Right forelimb (tissue), 1 donor: ENCODE measurements at places on chromosomes 5 and 9.

GRCh38 chr5:27062451-27062850 is 24.1 kb upstream of the CDH9 start:
- no peak for DNase-seq

GRCh38 chr5:16807547-16807864 is 128.6 kb downstream of the MYO10 start:
- no peak for DNase-seq

- no peak for DNase-seq
Observed at GRCh38 chr5:10731913-10732312, 29.1 kb downstream of the DAP start.

DNA sequence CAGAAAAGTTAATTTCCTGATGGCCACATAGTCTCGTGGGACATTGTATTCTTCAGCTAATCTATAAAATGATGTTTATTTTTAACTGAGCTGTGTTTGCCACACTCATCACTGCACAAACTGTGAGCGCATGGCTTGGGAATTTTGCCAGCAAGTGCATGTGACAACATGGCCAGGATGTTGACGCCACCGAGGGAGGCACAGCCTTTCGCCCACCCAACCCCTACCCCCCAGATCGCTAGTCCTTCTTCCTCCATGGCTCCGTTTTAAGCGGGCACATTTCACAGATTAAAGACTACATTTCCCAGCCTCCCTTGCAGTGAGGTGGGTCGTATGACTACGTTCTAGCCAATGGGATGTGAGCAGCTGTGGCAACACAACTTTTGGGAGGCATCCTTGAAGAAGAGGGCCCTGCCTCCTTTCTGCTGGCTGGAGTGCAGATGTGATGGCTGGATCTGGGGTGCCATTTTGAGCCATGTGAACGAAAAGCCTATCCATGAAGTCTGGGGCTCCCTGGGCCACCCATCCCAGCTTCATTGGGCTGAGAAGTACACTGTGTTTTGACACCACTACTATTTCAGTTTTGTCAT is 7.9 kb downstream of the NRARP start:
- no peak for DNase-seq

DNA sequence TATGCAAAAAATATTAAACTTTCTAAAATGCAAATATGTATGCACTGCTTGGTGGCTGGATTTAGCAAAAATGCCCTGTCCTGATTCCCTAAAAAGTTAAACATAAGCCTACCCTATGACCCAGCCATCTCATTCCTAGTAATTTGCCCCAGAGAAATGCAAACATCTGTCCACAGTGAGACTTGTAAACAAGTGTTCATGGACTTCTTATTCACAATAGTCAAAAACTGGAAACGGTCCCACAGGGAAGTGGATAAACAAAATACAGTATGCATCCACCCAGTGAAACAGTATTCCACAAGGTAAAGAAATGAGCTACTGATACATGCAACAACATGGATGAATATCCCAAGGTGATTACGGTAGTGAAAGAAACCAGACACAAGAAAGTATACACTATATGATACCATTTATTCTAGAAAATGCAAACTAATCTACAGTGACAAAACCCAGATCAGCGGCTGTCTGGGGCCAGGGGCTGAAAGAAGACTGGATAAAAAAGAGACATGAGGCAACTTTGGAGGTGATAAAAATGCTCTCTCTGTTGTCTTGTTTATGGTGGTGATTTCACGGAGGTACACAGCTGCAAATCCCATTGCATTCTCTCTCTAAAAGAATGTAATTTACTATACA is 277.3 kb downstream of the GLIS3 start:
- DNase-seq = no peak

- DNase-seq = no peak
Observed at GRCh38 chr9:123300554-123300953, 32.2 kb upstream of the STRBP start.

GRCh38 chr5:55894135-55894534 is 43.0 kb downstream of the IL31RA start:
- DNase-seq = no peak

DNA sequence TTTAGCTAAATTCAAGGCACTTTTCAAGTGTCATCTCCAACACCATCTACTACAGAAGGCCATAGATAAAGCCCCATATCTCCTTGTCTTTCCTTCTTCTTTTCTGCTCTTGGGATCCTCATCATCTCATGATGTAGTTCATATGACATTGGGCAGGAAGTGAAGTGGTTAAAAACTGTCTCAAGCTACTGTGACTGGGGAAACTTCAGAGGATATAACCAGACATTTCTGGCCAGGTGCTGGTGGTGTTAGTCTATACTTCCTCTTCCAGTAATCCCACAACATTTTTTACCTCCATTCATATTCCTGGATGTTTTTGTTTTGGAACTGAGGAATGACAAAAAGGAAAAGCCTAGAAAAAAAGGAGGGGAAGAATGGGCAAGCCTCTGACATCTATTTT is 188.7 kb downstream of the LURAP1L start:
- DNase-seq = no peak

- DNase-seq = no peak
Observed at GRCh38 chr5:151735646-151736045, 22.8 kb downstream of the ATOX1 start.

- no peak for DNase-seq
Observed at GRCh38 chr5:120599576-120599975, 135.5 kb downstream of the PRR16 start.

- DNase-seq = no peak
Observed at GRCh38 chr5:110884005-110884404, 145.2 kb downstream of the SLC25A46 start.

DNA sequence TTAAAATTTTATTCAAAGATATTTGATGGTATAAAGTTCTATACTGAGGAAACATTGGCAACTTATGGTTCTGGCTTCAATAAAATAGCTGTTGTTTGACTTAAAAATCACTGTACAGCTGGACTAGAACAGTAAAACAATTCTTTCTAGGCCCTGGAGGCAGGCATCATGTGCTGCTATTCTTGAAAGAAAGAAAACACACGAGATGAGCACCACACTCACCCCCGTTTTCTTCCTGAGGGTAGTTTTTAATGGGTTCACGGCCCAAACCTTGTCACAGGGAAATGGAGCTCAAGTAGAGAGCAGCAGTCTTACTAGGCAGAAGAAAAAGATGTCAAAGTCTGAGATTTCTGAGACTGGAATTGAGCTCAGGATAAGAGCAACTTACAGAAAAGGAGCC is 68.0 kb downstream of the FSTL4 start:
- DNase-seq = no peak

DNA sequence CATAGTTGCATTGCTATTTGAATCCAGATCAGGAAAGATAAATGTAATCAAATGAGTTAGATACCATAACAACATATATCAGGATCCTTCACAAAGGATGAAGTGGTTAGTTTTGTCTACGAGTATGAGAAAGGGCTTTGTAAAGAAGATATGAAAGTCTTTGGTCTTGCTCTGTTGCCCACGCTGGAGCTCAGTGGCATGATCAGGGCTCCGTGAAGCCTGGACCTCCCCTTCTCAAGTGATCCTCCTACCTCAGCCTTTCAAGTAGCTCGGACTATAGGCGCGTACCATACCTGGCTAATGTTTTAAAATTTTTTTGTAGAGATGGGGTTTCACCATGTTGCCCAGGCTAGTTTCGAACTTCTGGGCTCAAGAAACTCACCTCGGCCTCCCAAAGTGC is 1.8 kb downstream of the SMC5 start:
- no peak for DNase-seq

DNA sequence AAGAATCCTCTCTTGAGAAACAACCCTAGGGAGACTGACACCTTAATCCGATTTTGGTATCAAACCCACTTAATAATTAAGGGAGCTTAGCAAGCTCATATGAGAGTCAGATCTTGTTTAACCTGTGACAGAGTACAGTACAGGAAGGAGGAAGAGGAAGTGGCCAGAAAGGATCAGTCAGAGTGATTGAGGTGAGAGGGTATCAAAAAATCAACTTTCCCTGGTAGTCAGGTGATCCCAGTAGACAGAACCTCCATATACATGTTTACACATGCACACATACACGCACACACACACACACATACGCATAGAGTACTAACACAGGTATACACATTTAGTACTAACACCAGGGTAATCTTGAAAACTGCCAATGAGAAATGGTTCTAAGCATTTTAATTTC is 56.8 kb downstream of the GLIS3 start:
- no peak for DNase-seq

- DNase-seq = no peak
Observed at GRCh38 chr5:41695920-41696582, 174.2 kb downstream of the OXCT1 start.

- DNase-seq = no peak
Observed at GRCh38 chr9:83511051-83511450, 27.1 kb downstream of the FRMD3 start.

DNA sequence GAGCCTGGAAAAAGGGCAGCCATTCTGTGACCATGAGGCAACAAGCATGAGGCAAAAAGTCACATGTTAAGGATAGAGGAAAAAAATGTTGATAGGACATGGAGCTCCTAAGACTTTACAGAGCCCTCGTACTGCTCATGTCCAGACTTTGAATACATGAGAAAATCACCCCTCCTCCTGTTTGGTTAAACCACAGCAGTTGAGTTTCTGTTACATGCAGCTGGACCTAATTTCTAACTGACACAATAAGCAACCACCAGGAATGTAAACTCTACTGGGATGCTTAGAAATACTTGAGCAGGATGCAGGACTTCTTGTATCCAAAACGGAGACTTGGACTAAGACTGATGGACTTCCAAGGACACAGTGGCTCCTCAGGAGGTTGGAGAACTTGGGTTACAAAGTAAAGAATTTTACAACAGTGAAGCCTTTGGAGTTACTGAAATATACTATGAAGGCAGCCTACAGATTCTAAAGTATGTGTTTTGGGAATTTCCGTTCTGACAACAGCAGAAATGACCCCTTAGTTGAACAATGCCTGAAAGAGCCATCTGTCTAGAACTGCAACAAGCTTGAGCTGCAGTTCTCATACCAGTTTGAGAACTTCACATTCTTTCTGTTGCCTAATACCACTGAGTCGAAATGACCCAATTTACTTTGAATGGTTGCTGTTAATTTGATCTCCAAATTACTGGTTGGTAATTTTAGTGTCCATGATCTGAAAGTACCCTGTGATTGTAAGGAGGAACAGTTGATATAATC is 268.9 kb downstream of the PIK3R1 start:
- DNase-seq = no peak

DNA sequence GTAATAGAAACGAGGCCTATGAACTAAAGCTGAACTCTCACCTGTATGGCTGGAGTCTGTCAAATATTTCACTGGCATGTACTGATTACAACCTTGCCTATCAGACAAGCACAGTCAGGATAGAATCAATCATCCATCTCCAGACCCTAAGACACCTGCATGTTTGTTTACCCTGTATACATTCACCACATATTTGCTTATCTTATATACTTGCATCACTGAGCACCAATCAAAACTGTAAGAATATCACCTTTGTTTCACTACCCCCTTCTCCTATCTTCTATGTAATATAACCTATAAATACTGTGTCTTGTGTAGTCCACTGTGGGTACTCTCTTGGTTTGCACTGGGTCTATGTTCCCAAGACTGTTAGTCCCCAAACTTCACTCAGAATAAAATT is 1085.7 kb downstream of the TAF11L14 start:
- DNase-seq = no peak

DNA sequence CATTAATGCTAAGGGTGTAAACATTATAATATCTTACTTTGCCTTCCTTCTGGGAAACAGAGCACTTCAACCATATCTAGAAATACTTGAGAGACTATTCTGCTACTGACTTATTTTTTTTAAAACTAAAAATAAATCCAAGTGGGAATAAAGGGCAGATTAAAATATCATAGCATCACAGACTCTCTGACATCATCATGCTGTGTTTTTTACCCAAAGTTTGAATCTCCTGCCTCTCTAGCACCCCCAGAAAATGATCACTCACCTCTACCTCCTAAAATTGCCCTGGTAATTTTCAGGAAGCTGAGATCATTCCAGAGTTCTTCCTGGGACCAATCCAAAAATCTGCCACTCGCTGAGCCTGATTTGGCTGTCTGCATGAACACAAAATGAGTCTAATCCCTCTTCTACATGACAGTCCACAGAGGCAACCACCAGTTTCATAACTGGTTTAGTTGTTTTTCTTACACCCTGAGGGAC is 813.8 kb upstream of the DMAC1 start:
- no peak for DNase-seq

- no peak for DNase-seq
Observed at GRCh38 chr9:129608561-129609481, 12.1 kb downstream of the C9orf50 start.

GRCh38 chr5:153496835-153497234 is 6.4 kb downstream of the GRIA1 start:
- no peak for DNase-seq

- DNase-seq = no peak
Observed at GRCh38 chr5:135128361-135128760, 94.3 kb upstream of the PITX1 start.
